ENCODE measurements at places on chromosomes 1 and 21.

- H3K36me3 ChIP-seq, result no peaks in the 10 kb centered on the region
- no peak overlapping the region for H3K4me3 ChIP-seq
- no peak overlapping the region for H3K27ac ChIP-seq
- no peak for DNase-seq
These were observed 29.6 kb downstream of the HUNK start for GRCh38 chr21:31902438-31902837.

GRCh38 chr1:56819387-56819899, at the start of gene FYB2:
Gene FYB2 (minus strand): TSS chr1:56819404. CDS start chr1:56819290, 114 bp downstream.
- no peak within 1 kb of the TSS for H3K4me3 ChIP-seq
- no peaks in the 10 kb centered on the region for H3K36me3 ChIP-seq
- no peak for DNase-seq
- H3K4me1 ChIP-seq, result no peaks in the 10 kb centered on the region
- H3K27me3 ChIP-seq, result peaks cover 3% of the 10 kb centered on the region

DNA sequence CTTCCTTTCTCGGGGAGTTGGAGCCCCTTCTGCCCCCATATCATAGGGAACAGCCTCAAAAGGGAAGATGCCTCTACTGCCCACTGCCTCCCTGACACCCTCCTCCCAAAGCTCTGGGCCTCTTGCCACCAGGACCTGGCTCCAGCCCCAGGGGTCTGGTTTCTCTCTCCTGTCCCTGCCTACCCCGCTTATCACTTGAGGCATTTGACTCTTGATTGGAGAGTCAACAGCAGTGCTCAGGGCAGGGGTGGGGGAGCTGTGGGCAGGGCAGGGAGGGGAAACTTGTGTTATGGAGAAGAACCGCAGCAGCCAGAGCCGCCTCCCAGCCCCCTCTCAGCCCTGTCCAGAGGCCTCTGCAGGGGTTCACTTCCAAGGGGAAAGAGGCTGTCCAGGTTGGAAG, 573 bp downstream of the TRIM63 start:
- H3K27me3 ChIP-seq, result peaks cover 18% of the 10 kb centered on the region
- DNase-seq, result no peak
- H3K36me3 ChIP-seq, result no peaks in the 10 kb centered on the region
- no peaks in the 10 kb centered on the region for H3K4me1 ChIP-seq
- no peak overlapping the region for H3K4me3 ChIP-seq

- no peak overlapping the region for H3K4me3 ChIP-seq
- DNase-seq, result no peak
- no peaks in the 10 kb centered on the region for H3K36me3 ChIP-seq
- H3K27ac ChIP-seq, result no peak overlapping the region
- no peaks in the 10 kb centered on the region for H3K4me1 ChIP-seq
These were observed 234.7 kb downstream of the TTLL7 start for GRCh38 chr1:83764209-83764608.

DNA sequence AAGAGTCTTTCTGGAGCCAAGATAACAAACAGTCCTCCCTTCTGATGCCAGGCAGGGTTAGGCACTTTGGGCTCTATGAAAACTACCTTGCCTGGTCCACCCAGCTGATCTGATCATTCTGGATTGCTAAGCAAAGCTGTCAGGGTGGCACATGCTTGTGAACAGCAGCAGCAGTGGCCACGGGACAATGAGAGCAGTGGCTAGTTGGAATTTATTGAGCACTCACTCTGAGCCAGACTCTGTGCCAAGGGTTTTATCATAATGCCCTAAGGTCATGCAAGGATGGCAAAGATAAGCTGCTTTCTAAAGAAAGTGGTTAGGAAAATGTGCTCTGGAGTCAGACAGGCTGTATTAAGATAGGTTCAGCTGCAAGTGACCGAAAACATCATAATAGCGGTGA, 390.4 kb upstream of the VAMP3 start:
- DNase-seq, result no peak
- peaks cover 9% of the 10 kb centered on the region for H3K27me3 ChIP-seq
- H3K27ac ChIP-seq, result no peak overlapping the region
- no peaks in the 10 kb centered on the region for H3K36me3 ChIP-seq
- no peak overlapping the region for H3K4me3 ChIP-seq

DNA sequence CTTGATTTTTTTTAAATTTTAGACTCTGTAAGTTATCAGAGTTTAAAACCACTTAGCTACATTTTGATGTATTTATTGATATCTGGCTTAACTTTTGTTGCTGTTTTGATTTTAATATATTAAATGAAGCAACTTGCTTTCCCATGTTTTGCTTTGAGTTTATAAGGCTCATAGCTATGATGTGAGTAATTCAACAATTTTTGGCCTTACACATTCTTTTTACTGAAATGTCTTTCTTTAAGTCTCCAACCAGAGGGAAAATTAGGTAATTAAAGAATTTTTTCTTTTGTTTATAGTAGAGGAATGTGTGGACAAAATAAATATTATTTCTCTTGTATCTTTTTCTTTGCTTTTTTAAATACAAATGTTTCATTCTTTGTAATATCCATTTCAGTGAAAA, 258.3 kb upstream of the ADAMTS5 start:
- H3K4me3 ChIP-seq, result no peak overlapping the region
- no peak for DNase-seq
- no peaks in the 10 kb centered on the region for H3K4me1 ChIP-seq
- no peaks in the 10 kb centered on the region for H3K27me3 ChIP-seq

DNA sequence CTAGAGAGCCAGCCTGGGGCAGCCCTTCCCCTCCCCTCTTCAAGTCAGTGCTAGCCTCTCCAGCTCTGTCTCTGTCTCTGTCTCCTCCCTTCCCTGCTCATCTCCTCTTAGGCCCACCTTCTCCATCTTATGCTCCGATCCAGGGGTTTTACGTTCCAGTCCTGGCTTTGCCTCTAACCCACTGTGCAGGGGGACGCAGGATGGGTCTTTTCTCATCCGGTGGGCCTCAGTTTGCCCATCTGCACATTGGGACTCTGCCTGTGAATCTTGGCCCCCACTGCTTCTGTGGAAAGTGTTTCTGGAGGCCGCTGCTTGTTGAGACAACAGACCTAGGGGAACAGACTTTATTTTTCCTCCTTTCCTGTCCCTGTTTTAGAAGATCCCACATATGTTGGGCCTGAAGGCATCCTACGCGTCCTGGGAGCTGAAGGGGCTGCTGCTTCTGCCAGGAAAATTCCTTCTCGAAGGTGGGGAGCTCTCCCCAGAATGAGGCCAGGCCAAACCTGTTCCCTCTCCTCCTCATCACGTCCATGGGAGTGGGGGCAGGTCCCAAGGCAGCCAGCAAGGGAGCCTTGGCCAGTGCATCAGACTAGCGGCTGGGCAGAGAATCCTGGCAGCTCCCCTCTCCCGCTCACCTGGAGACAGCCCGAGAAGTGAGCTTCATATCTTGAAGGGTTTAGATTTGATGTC, 99.5 kb upstream of the CSF3R start:
- no peak for DNase-seq
- peaks cover 23% of the 10 kb centered on the region for H3K27me3 ChIP-seq
- no peak overlapping the region for H3K27ac ChIP-seq
- H3K4me3 ChIP-seq, result no peak overlapping the region
- H3K36me3 ChIP-seq, result no peaks in the 10 kb centered on the region

DNA sequence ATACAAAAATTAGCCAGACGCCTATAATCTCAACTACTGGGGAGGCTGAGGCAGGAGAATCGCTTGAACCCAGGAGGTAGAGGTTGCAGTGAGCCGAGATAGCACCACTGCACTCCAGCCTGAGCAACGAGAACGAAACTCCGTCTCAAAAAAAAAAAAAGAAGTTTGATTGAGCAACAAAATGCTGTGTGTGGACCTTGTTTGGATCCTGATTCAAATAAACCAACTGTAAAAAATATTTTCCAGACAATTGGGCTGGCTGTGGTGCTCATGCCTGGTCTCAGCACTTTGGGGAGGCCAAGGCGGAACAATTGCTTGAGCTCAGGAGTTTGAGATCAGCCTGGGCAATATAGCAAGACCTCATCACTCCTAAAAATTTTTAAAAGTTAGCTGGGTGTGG, 16.8 kb downstream of the PTAFR start:
- peaks cover 56% of the 10 kb centered on the region for H3K27me3 ChIP-seq
- H3K36me3 ChIP-seq, result no peaks in the 10 kb centered on the region
- DNase-seq, result no peak
- H3K4me1 ChIP-seq, result no peaks in the 10 kb centered on the region

GRCh38 chr21:42171091-42172053, 47.6 kb upstream of the ABCG1 start:
- H3K4me3 ChIP-seq, result no peak overlapping the region
- no peaks in the 10 kb centered on the region for H3K36me3 ChIP-seq
- peaks cover 1% of the 10 kb centered on the region for H3K4me1 ChIP-seq
- peak; percentile 12 for DNase-seq

- no peak for DNase-seq
- H3K27me3 ChIP-seq, result peaks cover 25% of the 10 kb centered on the region
- H3K4me3 ChIP-seq, result no peak overlapping the region
- no peak overlapping the region for H3K27ac ChIP-seq
These were observed 3.2 kb upstream of the TNFSF4 start for GRCh38 chr1:173210283-173210682.

- H3K4me1 ChIP-seq, result no peaks in the 10 kb centered on the region
- no peaks in the 10 kb centered on the region for H3K36me3 ChIP-seq
- H3K4me3 ChIP-seq, result no peak overlapping the region
These were observed 1760.3 kb downstream of the NCAM2 start for GRCh38 chr21:22758478-22758877.

DNA sequence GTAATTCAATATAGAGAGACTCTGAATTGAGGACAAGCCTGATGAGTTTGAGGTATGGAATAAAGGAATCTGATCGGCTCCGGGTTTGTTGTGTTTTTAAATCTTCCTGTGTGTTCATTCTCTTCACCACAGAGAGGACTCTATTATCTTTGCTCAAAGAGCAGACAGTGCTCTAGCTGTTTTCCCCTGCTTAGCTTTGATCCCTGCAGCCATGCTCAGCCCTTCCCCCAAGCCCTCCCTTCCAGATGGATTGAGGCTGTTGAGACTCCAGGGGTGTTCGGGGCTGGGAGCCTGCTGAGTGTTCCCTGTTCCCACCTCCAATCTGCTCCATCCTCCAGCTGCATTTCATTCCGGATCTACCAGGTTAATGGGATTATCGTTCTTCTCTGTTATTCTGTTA, 74.2 kb upstream of the CXADR start:
- H3K27ac ChIP-seq, result no peak overlapping the region
- peaks cover 9% of the 10 kb centered on the region for H3K27me3 ChIP-seq
- DNase-seq, result no peak
- H3K4me1 ChIP-seq, result no peaks in the 10 kb centered on the region
- no peak overlapping the region for H3K4me3 ChIP-seq
- H3K36me3 ChIP-seq, result no peaks in the 10 kb centered on the region

- DNase-seq, result no peak
- peaks cover 6% of the 10 kb centered on the region for H3K36me3 ChIP-seq
- H3K27me3 ChIP-seq, result peaks cover 1% of the 10 kb centered on the region
- H3K4me3 ChIP-seq, result no peak overlapping the region
These were observed 477.5 kb downstream of the PTPRU start for GRCh38 chr1:29713857-29714256.

- H3K4me1 ChIP-seq, result no peaks in the 10 kb centered on the region
- DNase-seq, result no peak
- no peak overlapping the region for H3K27ac ChIP-seq
- no peaks in the 10 kb centered on the region for H3K27me3 ChIP-seq
These were observed 15.0 kb upstream of the RGS4 start for GRCh38 chr1:163054181-163054591.

- H3K27ac ChIP-seq, result no peak overlapping the region
- no peaks in the 10 kb centered on the region for H3K36me3 ChIP-seq
- no peak overlapping the region for H3K4me3 ChIP-seq
- DNase-seq, result peak; percentile 62
These were observed 176.8 kb upstream of the SYT6 start for GRCh38 chr1:114330451-114330983.

DNA sequence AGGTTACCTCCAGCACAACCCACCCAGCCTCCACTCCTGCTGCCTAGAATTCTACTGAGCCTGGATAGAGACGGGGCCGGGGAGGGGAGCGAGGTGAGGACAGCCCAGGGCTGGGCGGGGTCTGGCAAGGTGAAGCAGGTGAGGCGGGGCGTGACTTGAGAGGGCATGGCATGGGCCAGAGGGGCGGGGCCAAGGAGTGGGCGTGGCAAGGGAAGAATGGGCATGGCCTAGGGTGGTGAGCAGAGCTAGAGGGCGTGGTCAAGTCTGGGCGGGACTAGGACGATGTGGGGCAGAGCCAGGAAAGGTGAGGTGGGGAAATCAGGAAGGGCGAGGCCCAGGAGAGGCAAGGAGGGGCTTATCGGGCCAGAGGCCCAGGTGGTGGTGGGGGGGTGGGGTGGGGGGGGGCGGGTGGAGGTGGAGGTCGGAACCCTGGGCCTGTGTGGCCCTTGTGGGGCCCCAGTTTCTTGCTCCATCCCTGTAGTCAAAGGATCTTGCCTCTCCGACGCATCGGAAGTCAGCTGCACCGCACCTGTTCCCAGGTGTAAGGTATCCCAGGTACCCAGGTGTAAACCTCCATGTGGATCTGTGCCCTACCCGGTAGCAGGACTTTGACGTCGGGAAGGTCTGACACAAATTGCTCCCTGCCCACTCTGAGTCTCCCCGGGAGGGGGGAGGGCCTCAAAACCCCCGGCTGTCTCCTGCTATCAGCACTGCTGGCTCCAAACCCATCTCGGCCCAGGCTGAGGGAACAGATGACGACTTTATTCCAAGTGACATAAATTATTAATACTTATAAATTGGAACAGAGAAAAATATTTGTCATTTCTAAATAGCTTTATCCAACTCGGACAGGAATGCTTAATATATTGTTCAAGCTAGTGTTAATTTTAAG, 32.9 kb upstream of the UTS2 start:
- no peak overlapping the region for H3K4me3 ChIP-seq
- H3K4me1 ChIP-seq, result no peaks in the 10 kb centered on the region
- no peak overlapping the region for H3K27ac ChIP-seq
- H3K27me3 ChIP-seq, result peaks cover 31% of the 10 kb centered on the region
- DNase-seq, result peak; percentile 20

DNA sequence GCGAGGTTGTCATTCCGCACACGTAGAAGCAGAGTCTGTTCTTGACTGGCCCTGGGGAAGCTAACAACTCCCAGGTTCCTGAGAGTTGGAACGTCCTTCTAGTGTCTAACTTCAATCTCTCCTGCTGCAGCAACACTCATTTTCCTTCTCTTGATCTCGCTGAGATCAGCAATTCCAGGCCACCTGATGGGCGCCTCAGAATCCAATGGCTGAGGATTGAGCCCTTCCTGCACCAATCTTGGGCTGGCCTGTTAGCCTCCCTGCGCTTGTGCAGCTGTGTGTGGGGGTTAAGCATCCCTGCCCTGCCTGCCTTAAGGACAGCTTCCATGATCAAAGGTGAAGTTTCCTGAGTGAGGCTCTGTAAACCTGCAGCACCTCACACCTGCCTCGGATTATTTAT, 87.9 kb downstream of the SYT2 start:
- no peaks in the 10 kb centered on the region for H3K36me3 ChIP-seq
- H3K27me3 ChIP-seq, result peaks cover 19% of the 10 kb centered on the region
- no peak for DNase-seq
- H3K4me1 ChIP-seq, result peaks cover 7% of the 10 kb centered on the region
- no peak overlapping the region for H3K4me3 ChIP-seq
- no peak overlapping the region for H3K27ac ChIP-seq

DNA sequence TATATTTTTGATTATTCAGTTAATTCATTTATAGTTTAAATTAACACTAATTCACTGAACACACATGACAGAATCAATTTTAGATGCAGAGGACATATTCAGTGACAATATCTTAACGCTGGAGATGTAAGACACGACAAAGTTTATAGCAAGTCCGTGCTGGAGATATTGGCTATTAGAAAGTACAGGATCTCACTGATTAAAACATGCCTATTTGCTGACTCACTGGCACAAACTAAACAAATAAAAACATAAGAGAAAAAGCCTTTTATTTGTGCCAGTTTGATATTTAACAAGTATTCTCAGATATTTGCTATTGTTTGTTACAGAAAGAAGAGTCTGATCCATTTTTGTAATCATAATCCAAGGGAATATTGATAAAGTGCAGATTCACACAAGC, 1122.9 kb upstream of the B3GALT2 start:
- no peak for DNase-seq
- H3K27me3 ChIP-seq, result no peaks in the 10 kb centered on the region
- no peaks in the 10 kb centered on the region for H3K36me3 ChIP-seq
- H3K27ac ChIP-seq, result no peak overlapping the region
- no peak overlapping the region for H3K4me3 ChIP-seq
